EH (cell line): ENCODE measurements at places on chromosomes 5 and 9.

DNA sequence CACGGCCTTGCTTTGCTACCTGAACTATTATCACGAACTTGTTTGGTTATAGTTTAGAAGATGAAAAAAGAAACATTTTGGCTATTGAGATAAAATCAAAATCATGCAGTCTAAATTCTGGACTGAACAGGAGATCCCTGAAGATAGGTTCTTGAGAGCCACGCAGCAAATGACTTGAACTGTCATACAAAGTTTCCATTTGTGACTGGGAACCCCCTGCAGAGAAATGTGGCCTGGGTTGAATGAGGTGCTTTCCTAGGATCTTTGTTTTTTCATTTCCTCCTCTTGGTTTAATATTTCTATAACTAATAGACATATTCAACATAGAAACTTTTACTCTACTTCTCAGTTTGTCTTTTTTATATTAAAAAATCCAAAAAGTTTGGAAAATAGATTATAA lies 184.7 kb upstream of the TRPM3 start:
- DNase-seq: no peak

DNA sequence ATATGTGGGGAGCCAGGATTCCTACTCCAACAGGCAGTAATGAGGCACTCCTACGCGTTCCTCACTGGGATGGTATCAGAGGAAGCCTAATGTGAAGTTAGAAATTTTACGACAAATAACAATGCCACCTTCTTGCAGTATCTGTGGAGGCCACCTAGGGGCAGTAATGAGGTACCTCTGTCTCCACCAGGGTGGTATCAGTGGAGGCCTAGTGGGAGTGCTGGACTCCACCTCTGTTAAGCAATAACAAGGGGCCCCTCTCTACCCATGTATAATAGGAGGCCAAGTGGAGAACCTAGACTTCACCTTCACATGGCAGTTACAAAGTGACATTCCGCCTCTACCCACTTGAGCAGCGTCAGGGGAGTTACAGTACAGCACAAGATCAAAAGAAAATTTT lies 147.9 kb downstream of the PLPPR1 start:
- no peak for DNase-seq

DNA sequence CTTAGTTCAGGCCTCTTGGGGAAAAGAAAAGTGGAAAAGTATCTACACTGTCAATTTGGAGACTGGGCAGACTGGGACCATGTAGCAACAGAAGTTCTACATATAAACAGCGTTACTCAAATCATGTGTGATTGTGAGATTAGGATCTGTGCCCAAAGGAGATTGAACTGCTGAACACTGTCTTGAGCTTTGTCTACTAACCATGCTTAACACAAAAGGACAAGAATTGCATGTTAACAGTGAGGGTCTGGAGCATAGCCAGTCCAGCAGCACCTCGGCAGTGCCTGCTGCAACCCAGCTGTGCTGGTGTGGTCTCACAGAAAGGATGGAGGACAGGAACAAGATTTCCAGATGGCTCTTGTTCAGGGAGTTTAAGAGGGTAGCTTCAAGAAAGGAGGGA lies 5.7 kb downstream of the PAM start:
- peak; percentile 43 for DNase-seq

DNA sequence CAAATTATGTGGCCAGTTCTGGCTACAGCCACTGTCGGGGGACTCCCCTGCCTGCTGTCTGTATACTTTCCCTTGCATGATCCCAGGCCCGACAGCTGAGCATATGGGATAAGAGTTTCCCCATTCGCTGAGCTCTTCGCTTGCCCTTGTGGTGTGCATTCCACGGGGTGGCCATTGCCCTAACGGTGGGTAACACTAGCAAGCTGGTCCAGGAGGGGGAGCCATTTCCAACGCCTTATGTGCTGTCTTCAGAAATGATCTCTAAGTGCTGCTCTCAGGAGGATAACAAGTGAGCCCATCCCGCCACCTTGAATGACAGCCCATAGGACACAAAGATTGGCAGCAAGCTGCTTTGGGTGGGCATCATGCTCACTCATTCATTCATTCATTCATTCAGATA lies 190.9 kb downstream of the FSTL4 start:
- DNase-seq: peak; percentile 20

DNA sequence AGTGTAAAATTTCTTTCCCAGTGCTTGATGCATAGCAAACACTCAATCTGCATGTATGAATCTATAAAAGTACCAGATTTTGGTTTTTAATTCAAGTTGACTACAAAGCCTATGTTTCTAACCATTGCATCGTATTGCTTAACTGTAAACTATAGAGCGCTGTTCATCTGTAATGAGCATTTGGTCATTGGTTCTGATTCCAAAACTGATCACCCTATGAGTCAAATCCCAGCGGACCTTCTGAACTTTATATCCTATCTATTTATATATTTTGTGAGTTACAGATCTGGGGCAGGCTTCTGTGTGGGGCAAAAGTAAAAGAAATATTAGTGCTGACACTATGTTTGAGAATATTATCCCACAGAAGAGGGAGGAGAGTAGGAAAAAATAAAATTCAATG lies 305.7 kb upstream of the TNC start:
- no peak for DNase-seq

DNA sequence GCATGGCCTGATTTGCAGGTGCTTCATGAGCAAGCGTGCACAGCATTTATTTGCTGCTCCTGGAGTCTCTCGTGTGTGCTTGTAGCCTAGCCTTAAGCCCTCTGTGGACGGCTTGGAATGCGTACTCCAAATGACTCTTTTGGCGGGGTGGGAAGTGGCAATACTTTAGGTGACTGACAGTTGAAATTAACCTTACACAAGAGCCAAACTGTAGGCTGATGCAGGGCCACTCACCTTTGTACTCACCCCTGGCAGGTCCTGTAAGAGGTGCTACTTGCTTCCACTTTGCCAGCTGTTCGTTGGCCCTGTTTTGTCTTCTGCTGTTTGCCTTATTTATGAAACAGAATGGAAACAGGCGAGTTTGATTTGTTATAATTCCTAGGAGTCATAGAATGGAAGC lies 22.9 kb downstream of the TENT4A start:
- no peak for DNase-seq

DNA sequence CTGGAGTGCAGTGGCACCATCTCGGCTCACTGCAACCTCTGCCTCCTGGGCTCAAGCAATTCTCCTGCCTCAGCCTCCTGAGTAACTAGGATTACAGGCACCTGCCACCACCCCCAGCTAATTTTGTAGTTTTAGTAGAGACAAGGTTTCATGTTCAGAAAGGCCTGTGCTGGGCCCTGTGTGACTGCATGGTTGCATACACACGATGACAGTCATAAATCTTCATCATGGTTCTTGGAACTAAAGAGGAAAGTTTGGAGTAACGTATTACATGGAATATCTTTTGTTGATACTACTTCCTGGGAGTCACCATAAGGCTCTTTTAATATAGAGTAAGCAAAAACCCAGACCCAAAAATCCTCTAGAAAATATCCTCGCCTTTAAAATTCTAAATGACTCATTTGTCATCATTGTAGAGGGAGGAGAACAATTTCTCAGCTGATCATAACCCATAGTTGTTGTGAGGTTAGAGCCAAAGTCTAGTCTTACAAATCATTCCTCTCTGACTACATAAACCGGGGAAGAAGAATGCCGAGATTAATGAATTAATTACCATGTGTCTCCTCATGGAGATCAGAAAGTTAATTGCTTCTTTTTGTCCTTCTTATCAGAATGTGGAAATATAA lies 47.0 kb downstream of the KLF9 start:
- no peak for DNase-seq

GRCh38 chr9:125579030-125579932 lies 127.7 kb downstream of the MAPKAP1 start:
- no peak for DNase-seq

- DNase-seq: no peak
These were observed 32.3 kb upstream of the FAM81B start for GRCh38 chr5:95358848-95359247.

DNA sequence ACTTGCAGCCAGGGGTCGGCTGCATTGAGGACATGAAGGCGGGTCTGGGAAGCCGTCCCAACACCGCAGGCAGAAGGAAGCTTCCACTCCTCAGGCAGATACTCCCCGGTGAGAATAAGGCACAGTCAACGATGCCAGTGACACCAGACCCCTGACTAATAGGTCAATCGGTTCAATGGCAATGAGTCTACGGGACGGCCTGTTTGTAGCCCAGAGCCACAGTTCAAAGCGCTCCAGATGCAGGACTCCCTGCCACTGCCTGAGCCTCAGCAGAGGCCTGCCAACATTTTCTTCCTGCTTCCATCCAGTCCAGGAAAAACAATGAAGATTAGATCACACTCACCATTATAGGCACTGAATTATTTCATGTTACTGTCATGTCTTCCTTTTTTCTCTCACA lies 84.5 kb upstream of the SIMC1 start:
- no peak for DNase-seq

DNA sequence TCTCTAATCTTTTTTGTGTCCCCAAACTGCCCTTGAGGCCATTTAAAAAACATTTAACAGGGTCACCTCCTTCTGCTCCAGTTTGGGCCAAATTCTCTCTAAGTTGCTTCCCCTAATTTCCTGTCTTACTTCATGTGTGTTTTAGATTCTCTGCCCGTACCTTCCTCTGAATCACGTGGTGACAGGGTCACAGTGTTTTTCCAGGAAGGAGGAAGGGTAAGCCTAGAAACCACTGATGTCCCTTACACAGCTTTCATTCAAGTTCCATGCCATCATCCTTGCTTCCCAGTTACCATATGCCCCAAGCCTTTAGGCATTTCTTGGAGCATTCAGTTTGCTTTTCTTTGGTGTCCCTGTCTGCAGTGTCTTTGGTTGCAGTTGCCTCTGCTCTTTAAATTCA lies 42.4 kb upstream of the MACIR start:
- DNase-seq: peak; percentile 26

GRCh38 chr5:171774418-171774817 lies 11.2 kb upstream of the SMIM23 start:
- no peak for DNase-seq

- DNase-seq: no peak
These were observed 61.3 kb downstream of the ENC1 start for GRCh38 chr5:74579215-74579614.

DNA sequence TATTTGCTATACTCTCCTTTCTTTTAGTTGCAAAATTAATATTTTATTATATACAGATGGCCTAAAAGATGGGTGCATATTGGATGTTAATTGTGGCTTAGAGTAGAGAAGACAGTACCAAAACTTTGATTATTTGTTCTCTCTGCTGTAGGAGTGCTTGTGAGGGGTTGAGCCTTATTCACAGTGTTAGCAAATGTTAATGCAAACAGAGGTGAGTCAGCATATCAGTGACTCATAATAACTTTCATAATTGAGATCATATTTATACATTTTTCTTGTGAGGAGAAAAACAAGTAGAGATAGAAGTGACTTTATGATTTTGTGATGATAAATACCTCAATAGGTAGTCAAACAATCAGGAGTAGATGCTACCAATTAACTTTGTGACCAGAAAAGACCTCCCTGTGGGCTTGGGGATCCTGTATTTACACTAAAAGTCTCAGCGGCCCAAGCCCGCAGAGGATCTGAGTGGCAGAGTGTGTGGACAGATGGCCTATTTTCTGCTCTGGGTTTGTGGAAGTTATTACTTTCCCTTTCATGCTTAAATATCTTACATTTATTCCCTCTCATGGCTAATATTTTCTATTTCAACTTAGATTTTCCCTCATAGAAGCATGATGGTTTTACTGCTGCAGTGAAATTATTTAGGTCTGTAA lies 226.5 kb downstream of the TAF11L14 start:
- no peak for DNase-seq

GRCh38 chr9:93048566-93049448 lies 9.7 kb upstream of the SUSD3 start:
- DNase-seq: no peak

DNA sequence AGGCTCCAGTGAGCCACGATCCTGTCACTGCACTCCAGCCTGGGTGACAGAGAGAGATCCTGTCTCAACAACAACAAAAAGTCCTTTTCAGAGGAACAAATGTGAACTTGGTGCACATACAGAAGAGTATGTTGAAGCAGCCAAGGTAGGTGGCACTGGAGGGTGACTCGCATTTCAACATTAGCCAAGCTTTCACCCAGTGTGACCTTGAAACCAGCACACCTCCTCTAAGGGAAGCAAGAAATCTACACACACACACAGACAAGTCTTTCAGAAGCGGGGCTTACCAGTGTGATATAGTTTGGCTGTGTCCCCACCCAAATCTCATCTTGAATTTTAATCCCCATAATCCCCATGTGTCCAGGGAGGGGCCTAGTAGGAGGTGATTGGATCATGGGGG lies 225.2 kb downstream of the SEMA5A start:
- DNase-seq: no peak

GRCh38 chr5:93461756-93462155 lies 119.3 kb downstream of the NR2F1-AS1 start:
- DNase-seq: peak; percentile 63

DNA sequence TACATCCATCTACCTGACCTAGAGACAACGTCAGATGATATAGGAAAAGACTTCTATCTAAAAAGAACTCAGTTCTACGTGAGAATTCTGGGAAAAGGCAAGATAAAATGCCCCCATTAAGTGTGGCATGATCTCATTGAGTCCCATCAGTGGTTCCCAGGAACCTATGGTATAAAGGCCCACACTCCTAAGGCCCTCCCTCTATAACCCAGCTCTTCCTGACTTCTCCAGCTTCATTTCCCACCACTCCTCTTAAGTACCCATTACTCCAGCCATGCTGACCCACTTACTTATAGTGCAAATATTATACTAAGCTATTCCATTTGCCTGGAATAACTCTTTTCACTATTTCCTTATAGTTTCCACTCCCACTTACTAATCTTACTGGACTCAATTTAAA lies 95.4 kb upstream of the NR5A1 start:
- no peak for DNase-seq

- DNase-seq: peak; percentile 42
These were observed 671 bp downstream of the LRRC26 start for GRCh38 chr9:137168904-137169856.

- no peak for DNase-seq
These were observed 29.8 kb downstream of the PROP1 start for GRCh38 chr5:177966009-177966838.

DNA sequence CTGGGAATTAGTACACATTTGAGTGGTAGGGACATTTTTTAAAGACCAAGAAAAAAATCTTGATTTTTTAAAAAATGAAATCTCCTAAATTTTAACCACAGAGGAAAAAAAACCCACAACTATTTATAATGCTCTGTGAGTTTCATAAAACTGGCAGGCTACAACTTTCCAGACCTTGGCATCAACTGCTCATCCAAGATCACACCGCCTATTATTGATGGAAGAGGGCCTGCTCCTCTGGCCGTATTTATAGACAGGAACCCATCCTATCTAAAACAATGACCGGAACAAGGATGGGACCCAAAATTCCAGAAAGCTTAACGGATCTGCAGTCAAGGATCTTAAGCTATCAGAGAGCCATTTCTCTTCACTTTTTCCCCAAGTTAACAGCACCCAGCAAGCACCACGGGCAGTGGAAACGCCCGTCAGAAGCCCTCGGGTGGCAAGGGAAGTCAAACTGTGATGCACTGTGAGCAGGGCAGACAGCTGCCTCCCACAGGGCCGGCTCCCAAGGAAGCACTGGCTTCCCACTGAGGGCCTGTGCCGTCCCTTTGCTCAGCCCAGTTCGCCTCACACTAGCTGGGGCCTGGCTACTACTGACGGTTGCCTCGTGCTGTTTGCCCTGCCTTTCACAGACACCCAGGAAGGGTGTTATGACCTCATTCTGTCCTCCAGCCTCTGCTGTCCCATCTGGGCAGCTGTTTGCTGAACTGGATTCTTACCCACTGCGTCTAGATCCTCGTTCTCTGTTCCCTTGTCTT lies 62.8 kb downstream of the CDC14B start:
- DNase-seq: peak; percentile 11

- DNase-seq: peak; percentile 94
These were observed 457.9 kb upstream of the PTGER4 start for GRCh38 chr5:40221796-40222195.

GRCh38 chr5:54317511-54318260 lies 7.3 kb upstream of the ARL15 start:
- peak; percentile 34 for DNase-seq
